CD4-positive, alpha-beta T cell treated with Interleukin-6 at 100 ng/mL for 8 hours (primary cell): ENCODE measurements at places on chromosomes 6 and 20.

GRCh38 chr6:166206510-166207283 is 39.0 kb upstream of the TBXT start:
- DNase-seq, result no peak

DNA sequence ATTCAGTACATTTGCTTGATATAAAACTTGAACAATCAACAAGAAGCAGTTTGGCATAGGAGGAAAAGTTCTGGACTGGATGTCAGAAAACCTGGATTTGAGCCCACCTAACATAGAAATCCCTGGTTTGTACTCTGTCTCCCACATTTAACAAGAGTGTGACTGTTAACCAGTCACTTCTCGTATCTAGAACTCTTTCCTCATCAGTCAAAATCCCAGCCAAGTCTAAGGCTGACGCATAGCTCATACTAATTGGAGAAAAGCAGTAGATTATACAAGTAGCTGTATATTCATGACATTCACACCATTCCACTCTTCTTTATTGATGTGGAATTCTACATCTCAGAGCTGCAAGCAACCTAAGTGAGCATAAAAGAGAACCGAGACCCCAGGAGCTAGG is 222.7 kb downstream of the PHACTR1 start:
- DNase-seq, result no peak

DNA sequence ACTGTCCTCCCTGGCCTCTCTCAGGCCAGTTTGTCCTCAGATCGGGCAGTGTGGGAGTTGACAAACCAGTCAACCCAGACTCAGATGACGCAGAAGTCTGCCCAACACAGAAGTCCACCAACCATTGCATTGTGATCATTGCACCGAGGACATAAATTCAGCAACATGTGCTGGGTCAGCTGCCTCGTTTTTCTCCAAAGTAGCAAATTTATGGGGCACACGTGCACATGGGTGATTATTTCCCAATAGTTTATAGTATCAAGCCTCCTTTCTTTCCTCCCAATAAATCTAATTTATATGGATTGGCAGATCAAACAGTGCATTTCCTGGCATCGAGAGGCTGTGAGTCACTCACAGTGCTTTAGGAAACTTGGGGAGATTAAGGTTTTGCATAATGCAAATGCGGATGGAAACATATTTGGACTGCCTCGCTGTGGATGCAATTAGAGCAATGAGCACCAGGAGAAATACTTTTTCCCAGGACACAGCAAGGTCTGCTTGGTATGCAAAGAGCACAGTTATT is 413.7 kb upstream of the SULF2 start:
- DNase-seq, result no peak

DNA sequence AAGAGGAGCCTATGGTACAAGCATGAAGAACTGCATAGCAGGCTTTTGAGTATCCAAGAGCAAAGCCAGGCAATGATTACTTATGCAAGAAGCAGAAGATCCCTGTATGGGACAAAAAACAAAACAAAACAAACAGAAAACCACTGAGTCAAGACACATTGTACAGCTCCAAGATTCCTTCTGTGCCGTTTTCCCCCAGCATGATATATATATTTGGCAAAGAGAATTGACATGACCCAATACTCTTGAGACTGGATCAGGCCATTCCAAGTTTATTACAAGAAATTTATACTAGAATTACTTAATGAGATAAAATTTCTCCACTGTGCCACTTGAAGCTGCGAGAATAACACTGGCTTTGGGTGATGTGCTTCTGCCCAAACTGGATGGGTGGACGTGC is 65.5 kb downstream of the TRMT11 start:
- no peak for DNase-seq

DNA sequence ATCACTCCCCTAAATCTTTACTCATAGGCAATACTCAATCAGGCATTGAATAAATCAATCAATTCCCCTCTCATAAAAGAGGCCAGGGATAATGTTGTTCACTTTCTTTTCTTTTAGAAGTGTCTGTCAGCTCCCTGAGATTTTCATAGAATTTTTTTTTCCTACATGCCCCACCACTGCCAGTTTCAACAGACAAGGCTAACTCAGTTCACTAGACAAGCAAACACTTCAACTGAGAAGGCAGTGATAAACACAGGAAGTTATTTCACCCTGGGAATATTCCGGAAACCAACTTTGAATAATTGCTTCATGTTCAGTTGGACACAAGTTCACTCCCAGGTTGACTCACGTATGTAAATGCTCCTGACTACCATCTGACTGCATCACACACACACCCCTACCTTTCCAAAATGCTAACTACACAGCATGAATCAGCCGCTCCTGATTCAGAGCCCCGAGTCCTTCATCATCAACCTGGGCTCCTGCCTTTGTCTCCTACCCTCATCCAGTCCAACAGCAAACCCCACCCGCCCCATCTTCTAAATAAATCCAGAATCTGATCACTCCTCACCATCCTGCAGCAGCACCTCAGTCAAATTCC is 143.9 kb downstream of the BCAS1 start:
- DNase-seq, result no peak

- no peak for DNase-seq
These were observed 55.4 kb downstream of the CHMP4B start for GRCh38 chr20:33866398-33867100.

GRCh38 chr6:37010402-37010892 is 5.0 kb downstream of the FGD2 start:
- DNase-seq, result no peak

DNA sequence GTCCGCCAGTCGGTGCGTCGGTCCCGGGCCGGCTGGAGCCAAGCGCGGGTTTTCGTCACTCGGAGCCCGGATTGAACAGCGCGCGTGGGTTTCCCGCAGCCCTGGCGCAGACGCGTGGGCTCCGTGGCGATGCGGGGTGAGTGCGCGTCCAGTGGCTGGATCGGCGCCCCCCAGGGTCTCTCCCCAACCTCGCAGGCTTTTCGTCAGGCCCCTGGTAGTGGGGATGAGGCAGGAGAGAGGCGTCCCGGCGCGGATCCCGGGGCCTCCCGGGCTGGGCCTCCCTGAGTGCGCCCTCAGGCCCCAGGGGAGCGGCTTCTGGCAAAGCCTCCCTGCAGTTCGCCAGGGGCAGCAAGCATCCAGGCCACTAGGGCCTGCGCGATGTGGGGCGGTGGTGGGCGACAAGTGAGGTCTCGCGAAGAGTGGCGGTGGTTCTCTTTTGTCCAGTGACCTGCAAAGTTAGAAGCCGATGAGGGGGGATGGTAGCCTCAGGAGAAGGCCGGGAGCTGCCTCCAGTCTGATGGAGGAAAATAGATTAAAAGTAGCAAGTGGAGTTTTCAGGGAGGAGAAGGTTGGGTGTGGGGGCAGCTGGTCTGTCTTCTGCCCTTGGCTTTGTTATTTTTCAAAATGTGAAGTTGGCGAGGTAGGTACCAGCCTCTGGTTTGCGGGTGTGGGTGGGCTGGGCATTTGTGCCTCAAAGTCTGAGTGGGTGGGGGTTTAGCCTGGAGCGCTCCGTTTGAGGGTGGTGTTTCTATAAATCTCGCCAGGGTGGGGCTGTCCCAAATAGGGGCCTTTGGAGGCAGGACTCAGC is 1.6 kb downstream of the TOX2 start:
- no peak for DNase-seq

DNA sequence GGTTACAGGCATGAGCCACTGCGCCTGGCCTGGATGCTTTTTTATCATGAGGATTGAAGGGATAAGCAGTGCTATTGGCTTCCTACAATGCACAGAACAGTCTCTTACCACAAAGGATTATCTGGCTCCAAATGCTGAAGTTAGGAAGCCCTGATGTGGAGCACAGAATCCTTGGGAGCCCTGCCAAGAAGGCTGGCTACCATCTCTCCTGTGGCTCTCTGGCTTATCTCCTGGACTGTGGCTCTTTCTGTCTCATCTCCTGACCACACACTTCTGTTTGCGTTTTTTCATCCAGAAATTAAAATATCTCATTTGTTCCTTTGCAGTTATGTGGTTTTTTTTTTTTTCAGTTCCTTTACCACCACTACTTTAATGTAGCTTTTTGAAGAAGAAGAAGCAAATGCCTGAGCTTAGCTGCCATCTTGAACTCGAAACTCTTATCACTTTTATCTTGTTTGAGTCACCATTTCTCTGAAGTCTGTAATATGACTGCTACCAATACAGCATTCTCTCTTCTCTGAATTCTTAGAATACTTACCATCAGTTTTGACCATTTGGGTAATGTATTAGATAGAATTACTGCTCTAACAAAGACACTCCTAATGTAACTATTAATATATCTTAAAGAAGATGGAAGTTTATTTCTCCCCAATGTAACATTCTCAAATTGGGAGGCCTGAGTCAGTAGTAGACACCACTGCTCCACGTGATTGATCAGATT is 1044.7 kb downstream of the KIF16B start:
- DNase-seq, result no peak

GRCh38 chr6:157806131-157806855 is 16.8 kb upstream of the SNX9 start:
- DNase-seq, result no peak

GRCh38 chr20:64091770-64092169 is 7.6 kb upstream of the LKAAEAR1 start:
- DNase-seq, result no peak

DNA sequence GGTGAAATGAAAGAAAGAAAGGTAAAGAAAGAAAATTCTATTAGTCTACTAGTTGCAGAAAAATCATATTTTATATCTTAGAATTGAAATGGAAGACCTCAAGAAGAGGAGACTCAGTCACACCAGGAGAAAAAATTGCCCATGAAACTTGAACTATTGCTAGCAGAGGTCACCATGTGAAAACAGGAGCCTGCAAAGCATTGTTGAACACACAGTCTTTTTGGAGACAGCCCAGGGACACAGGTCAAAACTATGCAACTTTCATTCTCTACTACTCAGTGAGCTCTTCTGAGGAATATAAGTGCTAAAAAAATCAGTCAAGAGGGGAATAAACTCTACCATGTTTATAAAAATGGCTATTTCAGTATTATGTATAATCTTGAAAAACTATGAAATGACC is 89.8 kb upstream of the TENT5A start:
- DNase-seq, result no peak

DNA sequence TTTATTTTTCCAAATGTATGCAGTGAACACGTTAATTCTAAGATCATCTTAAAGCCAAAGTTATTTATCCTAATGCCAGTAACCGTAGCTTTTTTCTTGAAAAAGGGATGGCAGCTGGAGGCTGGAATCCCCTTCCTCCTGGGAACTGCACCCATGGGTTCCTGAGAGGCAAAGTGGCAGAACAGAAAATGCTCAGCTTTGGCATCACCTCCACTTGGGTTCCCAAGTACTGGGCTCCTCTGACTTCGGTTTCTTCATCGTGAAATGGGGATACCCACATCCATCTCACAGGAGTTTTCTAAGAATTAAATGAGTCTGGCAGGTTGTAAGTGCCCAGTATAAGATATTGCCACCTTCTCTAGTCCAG is 6.2 kb upstream of the DDX43 start:
- DNase-seq, result no peak

- DNase-seq, result no peak
These were observed 52.0 kb downstream of the HIVEP1 start for GRCh38 chr6:12064131-12064530.

GRCh38 chr6:64736421-64736950 is 970.5 kb downstream of the EYS start:
- no peak for DNase-seq

DNA sequence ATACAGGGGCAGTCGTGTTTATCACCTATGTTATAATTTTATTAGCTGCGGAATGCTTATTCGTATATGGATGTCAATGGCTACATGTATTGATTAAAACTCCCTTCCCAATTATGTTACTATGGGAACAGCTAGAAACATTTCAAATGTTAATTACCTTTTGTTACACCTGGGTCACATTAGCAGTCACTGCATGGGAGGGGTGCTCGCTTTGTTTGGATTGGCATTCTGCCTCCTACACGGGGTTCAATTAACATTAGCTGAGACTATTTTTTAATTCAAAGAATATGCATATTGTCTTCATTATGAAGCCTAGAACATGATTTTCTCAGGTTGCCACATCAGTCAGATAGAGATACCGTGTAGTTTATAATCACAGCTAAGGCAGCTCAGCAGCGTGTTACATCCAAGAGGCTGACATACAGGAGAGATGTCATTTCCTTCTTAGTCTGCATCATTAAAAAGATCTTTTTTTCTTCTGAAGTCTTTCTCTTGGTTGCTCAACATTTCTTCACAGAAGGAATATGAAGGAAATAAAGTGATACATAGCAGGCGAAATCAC is 76.2 kb upstream of the RPS6KA2 start:
- no peak for DNase-seq

DNA sequence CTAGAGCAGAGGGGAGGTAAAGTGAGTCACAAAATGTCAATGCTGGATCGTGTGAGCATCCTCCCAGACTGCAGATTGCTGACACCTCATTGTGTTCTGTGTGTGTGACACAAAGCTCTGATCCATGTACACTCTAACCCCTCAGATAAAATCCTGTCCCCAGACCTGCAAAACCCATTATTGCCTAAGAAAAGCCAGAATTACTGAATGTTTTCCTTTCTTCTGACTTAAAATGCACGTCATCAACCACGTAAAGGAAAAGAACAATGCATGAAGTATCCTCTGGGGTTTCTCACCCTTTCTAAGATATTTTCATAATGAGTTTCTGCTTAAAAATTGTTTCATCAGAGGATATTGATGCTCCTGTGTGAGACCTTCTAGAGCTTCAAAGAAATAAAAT is 218.0 kb upstream of the PREP start:
- DNase-seq, result no peak

- DNase-seq, result no peak
These were observed 140.9 kb downstream of the NCOA3 start for GRCh38 chr20:47642624-47643023.

- DNase-seq, result no peak
These were observed 71.5 kb downstream of the SLC23A2 start for GRCh38 chr20:4929686-4930397.

- no peak for DNase-seq
These were observed 454.3 kb downstream of the BTBD3 start for GRCh38 chr20:12371990-12372389.

GRCh38 chr20:35312318-35312717 is 20.1 kb upstream of the FAM83C start:
- no peak for DNase-seq

DNA sequence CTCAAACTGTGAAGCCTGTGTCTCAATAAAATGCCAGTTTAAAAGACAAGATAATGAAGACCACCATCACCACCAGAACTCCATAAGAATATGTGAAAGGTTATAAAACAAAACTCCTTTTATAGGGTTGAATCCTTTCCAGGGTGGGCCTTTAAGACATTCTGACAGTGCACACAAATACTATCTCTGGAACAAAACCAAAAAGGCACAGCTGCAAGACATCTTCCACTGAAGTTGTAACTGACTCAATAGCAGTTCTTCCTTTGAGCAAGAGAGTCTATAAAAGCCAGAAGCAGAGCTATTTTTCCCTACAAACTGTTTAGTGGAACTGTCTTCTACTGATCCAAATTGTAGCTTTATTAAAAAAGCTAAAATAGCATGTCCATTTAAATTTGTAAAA is 81.6 kb downstream of the EPB41L2 start:
- no peak for DNase-seq

GRCh38 chr6:30213957-30214656 is 901 bp upstream of the TRIM26 start:
- peak; percentile 76 for DNase-seq

- DNase-seq, result no peak
These were observed 614.0 kb downstream of the UTRN start for GRCh38 chr6:144899161-144899560.

- DNase-seq, result no peak
These were observed 111.1 kb upstream of the DTNBP1 start for GRCh38 chr6:15773806-15774410.
